ENCODE measurements at places on chromosomes 6 and 20.

GRCh38 chr6:130513770-130514169 is 148.0 kb downstream of the TMEM200A start:
- DNase-seq: no peak

GRCh38 chr6:80636689-80637088 is 530.2 kb downstream of the BCKDHB start:
- no peak for DNase-seq

GRCh38 chr6:101936516-101936915 is 543.0 kb downstream of the GRIK2 start:
- no peak for DNase-seq

- DNase-seq: no peak
These were observed 935.1 kb downstream of the KIF16B start for GRCh38 chr20:15637950-15638754.

GRCh38 chr20:46702447-46703203 is 6.8 kb upstream of the SLC2A10 start:
- DNase-seq: no peak

DNA sequence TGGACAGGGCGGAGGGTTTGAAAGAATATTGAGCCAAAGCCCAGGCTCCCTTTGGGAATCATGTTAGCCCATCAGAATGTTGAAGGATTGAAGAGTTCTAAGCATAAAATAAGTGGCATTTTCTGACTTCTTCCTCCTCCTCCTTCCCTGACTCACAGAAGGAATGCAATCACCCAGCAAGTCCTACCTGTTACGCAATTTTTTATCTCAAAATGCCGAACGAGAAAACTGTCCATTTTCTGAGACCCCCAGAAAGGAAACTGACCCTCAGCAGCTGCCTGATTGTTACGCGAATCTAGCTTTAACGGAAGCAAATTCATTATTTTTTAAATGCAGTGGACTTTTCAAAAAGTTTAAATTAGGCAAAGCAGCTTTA is 4.7 kb upstream of the DNAJC5 start:
- DNase-seq: no peak

DNA sequence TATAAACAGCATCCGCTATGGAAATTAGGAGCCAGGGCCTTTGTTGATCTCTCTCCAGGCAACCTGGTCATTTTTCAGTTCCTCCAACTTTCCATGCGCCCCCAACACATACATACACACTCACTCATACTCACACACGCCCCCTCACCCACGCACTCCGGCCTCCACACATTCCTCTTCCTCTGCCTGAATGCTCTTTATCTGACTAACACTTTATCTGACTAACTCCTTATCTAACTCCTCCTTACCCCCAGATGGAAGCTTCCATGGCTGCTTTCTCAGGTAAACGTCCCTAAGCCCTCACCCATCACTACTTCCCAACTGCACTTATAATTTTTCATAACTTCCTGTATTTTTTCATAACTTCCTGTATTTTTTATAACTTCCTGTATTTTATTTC is 17.4 kb downstream of the CASS4 start:
- DNase-seq: peak; percentile 37

DNA sequence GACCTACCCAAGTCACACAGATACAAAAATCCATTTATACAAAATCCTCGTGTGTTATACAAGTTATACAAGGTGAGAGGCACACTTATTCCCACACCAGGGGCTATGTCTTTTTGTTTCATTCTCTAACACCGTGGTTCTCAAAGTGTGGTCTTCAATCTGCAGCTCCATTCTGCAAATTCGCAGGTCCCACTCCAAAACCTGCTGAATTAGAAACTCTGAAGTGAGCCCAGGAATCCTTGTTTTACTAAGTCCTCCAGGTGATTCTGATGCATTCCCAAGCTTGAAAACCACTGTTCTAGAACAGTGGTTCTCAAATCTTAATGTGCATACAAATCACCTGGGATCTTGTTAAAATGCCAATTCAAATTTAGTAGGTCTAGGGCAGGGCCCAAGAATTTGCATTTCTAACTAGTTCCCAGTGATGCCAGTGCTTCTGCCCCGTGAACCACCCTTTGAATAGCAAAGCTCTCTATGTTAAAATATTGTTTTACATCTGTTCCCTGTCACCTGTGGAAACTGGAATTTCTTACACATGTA is 35.1 kb downstream of the LRFN2 start:
- no peak for DNase-seq

DNA sequence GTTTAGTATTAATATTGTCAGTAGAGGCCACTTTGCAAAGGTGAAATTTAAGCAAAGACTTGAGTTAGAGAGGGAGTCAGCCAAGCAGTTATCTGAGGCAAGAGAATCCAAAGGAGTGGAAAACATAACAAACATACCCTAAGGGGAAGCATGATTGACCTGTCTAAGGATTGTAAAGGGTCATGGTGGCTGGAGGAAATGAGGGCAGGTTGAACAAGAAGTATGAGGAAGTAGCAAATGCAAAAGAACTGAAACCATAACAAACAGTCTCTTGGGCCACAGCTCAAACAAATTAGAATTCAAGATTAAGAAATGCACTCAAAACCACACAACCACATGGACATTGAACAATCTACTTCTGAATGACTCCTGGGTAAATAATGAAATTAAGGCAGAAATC is 103.2 kb downstream of the FBXO5 start:
- DNase-seq: no peak

DNA sequence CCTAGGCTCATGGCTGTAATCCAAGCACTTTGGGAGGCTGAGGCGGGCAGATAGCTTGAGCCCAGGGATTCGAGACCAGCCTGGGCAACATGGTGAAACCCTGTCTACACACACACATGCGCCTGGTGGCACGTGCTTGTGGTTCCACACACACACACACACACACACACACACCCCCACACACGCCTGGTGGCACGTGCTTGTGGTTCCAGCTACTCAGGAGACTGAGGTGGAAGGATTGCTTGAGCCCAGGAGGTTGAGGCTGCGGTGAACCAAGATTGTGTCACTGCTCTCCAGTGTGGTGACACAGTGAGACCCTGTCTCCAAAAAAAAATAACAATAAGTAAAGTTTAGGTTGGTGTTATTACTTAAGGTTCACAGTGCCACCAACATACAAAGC is 165.8 kb downstream of the ZFAND3 start:
- DNase-seq: no peak

DNA sequence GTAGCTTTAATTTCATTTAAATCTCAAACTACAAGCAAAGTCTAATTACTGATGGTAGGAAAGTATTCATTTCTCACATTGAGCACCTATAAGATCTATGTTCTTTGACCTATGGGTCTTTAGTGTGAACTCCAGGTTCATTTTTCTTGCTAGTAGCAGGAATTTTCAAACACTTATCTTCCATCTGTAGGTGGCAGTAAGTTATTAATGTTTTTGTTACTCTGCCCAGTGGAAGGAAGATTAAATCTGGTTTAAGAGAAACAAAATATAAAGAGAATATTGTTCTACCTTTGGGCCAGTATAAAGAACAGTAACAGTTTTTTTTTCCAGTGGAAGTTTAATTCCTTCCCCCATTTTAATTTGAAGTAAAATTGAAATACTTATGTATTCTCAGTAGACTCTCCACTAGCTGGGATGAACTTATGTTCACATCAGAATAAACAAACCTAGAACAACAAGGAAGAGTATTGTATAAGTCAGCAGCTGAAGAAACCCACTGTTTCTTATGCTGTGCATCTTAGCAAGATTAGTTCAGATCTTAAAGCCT is 328.2 kb downstream of the PHF3 start:
- no peak for DNase-seq

- DNase-seq: no peak
These were observed 114.7 kb downstream of the THEMIS start for GRCh38 chr6:127786109-127786508.

DNA sequence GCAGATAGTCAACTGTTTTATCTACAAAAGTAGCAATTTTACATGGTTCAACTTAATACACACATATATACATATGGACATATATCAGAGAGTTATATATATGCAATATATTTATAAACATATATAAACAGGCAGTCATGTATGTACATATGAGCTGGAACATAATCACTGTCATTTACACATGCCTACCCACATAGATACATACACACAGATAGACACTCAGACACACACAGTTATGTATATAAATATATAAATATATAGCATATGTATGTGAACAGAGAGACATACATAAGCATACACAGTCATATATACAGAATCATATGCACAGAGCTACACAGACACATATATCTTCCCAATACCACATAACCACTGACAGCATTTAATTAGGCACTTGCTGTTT is 2.2 kb downstream of the WFDC5 start:
- DNase-seq: no peak

DNA sequence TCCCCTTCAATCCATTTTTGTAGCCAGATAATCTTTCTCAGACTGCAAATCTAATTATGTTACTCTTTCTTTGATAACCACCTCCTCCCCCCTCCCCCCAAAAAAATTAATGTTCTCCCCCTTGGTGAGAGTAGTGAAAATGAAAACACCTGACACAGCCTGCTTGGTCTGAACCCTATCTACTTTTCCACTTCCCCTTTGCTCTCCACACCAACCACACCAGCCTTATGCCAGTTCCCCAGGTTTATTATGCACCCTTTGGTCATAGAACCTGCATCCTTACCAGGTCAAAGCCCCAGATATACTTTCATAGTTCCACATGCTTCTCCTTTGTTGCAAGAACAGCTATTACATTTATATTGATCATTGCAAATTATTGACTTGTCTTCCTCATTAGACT is 19.4 kb downstream of the PFDN4 start:
- DNase-seq: no peak

GRCh38 chr6:15501826-15502445 is 160.9 kb downstream of the DTNBP1 start:
- DNase-seq: no peak

Measured in kidney capillary endothelial cell (primary cell).